ENCODE measurements at places on chromosomes 4 and X.
A peak's percentile ranks its signal among the peaks of the same experiment; 100 is the strongest.

DNA sequence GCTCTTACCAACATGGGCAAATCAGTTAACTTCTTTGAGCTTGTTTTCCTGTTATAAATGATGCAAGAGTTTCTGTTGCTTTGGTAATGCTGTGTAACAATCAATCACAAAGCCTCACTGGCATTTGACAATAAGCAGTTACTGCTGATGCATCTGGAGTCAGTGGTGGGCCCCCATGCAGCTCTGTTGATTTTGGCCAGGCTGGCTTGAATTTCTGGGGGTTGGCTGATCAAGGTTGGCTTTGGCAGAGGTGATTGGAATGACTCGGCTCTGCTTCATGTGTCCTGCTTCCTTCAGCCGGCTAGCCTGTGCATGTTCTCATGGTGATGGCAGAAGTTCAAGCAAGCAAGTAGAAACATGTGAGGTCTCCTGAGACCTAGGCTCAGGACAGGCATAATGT, 90.4 kb downstream of the PHEX start:
- DNase-seq, result no peak

GRCh38 chr4:24529555-24529954, 54.8 kb downstream of the DHX15 start:
- no peak for DNase-seq

DNA sequence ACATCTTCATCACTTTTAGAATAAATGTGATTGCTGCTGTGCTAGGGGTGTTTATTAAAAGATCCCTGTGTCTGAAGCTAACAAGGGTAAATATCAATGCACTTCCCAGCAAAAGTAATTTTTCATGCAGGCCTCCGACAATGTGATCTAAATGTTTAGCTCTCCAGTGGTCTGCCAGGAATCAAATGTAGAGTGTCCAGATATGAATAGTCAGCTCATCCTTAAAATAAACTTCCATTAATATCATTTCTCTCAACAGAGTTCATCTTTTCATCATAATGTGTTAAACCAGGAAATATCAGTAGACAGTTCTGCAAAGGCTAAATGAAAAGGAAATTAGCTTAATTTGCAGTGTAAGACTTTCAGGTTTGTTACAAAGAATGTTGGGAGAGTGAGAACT, 102.2 kb upstream of the EGFL6 start:
- no peak for DNase-seq

GRCh38 chr4:139223682-139224317, 46.8 kb upstream of the ELF2 start:
- DNase-seq, result no peak

DNA sequence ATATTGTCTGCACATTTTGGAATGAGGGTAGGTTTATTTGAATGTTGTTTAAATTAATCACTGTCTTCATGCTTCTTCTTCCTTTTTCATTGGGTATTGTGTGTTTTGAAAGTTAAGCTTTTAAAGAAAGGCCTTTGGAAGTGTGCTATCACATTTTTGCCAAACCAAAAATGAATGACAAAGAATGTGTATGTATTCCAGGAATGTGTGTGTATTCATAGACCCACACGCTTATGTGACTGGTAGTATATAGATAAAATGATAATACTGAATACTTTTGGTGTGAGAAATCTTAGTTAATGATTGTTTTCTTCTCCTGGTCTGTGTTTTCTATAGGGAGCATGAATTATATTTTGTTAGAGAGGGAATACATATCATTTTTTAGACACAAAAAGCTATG, 404.4 kb downstream of the TLL1 start:
- no peak for DNase-seq

DNA sequence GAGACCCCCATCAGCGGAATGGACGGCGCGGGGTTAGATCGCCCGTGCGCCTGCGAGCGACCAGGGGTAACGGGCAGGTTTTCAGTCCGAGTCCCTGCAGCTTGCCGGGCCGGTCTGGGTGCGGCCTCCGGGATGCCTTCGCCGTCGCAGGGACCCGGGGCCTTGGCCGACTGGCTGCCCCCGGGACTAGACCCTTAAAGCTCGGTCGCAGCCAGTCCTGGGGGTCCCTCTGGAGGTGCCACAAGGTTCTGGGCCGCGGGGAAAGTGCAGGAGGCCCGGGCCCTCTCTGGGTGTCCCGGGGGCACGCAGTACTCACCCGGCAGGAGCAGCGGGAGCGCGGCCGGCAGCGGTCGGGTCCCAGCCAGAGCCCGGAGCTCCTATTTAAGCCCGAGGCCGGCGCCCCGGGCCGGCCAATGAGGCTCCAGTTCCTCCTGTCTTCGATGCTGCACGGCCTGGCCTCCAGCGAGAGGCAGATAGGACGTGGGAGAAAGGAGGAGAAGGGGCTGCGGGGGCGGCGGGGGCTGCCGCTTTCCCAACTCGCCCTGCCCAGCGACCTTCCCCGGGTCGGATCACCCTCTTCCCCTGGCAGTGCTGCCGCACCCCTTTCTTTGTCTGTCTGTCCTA, at the start of gene SPON2:
TSS of gene SPON2 (minus strand) at position 356 of the 624 bp plus-strand sequence.
- DNase-seq, result no peak

DNA sequence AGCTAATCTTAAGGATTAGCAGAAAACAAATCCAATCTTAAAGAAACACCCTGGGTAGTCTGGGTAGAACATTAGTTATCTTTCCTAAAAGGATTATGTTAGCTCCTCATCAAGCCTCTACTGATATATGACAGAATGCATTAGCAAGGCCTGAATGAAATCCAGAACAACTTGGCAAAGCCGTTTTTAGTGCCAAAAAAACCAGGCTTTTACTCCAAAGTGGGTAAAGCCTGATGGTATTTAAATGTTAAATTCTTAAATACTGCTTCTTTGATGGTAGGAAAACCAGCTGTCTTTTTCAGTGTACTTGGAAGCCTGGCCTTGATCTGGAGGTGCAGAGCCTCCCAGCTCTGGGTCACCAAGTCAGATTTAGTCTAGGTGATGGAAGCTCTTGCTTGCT, 120.4 kb downstream of the GATB start:
- DNase-seq, result no peak

DNA sequence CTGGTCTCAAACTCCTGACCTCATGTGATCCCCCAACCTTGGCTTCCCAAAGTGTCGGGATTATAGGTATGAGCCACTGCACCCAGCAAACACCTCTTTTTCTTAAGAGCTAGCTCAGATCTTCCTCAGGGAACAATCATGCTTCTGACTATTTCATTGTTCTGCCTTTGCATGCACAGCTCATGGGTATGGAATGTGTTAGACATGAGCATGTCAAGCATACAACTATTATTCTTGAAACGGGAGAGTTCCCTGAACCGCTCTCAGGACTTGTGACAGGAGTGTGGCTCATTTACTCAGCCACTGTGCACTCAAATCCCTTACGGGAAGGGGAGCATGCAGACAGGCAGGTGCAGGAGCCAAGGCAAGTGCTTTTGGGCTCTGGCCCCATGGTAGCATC, 231.7 kb upstream of the TAPT1 start:
- no peak for DNase-seq

DNA sequence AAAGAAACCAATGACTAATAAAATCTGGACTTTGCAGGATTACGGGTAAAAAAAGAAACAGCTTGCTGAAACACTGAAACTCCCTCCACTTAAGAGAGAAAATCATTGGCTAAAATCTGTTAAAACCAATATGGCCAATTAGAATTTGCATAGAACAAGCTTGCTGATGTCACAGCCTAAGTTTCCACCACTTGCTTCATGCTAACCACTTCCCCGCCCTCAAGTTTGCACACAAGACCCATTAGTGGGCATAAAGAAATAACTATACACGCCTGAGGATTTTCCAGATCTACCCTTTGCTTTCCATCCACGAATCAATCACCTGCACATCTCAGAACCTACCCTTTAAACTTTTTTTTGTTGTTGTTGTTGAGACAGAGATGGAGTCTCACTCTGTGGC, 42.7 kb upstream of the PHEX start:
- no peak for DNase-seq

- no peak for DNase-seq
Observed at GRCh38 chr4:181982856-181983255, 260.3 kb upstream of the TENM3 start.

DNA sequence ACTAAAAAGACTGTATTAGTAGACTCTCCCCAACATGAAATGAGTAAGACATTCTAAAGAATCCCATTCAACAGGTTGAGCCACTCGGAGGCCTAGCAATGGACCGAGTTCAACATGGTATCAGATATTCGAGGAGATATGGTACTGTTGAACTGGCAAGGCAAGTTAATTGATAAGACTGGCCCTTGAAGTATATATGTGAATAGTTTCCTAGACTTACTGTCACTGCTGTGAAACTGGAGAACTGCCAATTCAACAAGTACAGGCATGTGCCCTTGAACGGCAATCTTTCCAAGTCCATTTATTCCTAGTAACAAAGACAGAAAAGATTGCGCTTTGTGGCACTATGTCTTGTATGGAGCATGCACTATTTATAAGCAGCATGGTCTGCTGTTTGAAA, 24.4 kb downstream of the FAT1 start:
- DNase-seq, result no peak

DNA sequence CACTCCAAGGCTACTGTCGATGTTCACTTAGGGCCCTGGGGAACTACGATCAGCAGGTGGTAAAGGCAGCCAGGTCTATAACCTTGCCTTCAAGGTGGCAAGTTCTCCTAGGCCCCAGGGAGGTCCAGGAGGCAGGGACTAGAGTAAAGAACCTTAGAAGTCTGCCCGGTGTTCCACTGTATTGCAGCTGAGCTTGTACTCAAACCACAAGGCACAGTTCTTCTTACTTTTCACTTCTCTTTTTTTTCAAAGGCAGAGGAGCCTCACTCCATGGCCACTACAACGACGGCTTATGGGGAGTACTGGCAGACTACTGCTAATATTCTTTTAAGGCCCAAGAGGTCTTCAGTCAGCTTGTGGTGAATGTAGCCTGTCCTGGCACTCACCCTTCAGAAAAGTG, 78.8 kb upstream of the GPR174 start:
- DNase-seq, result no peak

GRCh38 chr4:40055511-40055862, 1.2 kb upstream of the N4BP2 start:
- no peak for DNase-seq

GRCh38 chrX:24232796-24233195, 81.1 kb downstream of the SUPT20HL2 start:
- no peak for DNase-seq

DNA sequence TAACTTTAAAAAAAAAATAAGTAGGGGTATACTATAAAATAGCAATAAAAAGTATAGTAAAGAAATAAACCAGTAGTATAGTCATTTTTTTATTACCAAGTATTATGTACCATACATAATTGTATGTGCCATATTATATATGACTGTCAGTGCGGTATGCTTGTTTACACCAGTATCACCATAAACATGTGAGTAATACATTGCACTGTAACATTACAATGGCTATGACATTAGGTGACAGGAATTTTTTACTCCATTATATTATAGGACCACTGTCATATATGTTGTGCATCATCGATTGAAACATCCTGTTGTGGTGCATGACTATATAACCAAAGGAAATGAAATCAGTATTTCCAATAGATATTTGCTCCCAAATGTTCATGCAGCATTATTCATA, 176.9 kb upstream of the ARHGAP24 start:
- DNase-seq, result peak; percentile 52

GRCh38 chrX:139692506-139692849, 15.5 kb downstream of the MCF2 start:
- DNase-seq, result no peak

GRCh38 chr4:159193046-159193620, 90.3 kb downstream of the RAPGEF2 start:
- no peak for DNase-seq

DNA sequence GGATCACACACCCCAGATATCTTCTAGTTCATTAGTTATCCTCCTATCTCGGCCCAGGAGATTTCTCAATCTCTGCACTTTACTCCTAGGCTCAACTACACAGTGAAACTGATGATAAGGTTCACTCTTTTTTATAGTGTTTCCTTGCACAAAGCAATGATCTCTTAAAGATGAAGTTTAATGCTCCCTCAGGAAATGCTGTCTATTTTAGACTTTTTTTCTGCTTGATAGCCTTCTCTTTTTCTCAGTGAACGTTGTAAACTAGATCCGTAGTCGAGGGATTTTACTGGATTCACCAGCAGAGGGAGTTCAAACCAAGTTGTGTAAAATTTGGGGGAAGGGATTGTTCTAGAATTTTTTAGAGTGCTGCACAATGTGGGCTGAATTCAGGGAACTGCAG, 269.6 kb downstream of the GBA3 start:
- no peak for DNase-seq

GRCh38 chrX:123648028-123648810, 84.6 kb downstream of the THOC2 start:
- no peak for DNase-seq

GRCh38 chr4:164023214-164023613, 528.7 kb downstream of the TMA16 start:
- no peak for DNase-seq

DNA sequence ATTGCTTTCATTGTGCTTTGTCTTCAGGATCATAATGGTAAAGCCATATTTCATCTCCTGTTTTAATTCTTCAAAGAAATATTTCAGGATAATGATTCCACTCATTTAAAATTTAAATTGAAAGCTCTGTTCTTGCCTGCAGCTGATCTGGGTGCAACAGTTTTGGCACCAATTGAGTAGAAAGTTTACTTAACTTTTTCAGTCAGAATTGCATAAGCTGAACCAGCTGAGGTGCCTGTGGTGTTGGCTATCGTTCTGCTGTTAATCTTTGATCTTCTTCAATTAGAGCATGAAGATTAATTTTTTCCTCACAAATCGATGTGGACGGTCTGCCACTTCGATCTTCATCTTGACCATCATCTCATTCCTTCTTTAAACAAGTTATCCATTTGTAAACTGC, 49.6 kb downstream of the MAGEB16 start:
- DNase-seq, result no peak
